ENCODE measurements at places on chromosomes 5 and 9. TPM values are rescaled to one million over a fixed set of nuclear protein-coding genes. Genes with fewer than 3 reads are reported as not detected.

The GLRA1 gene
- not detected for total RNA-seq

The ZFP37 gene
- 3.8 TPM for total RNA-seq

The FBP2 gene
- not detected for total RNA-seq

The PCDHB4 gene
- 2.4 TPM for total RNA-seq

The SCAI gene
- 6.9 TPM for total RNA-seq

The WDR55 gene
- total RNA-seq = 29.5 TPM

The SLC45A2 gene
- 0.19 TPM for total RNA-seq

The OTP gene
- not detected for total RNA-seq

The PDLIM4 gene
- total RNA-seq = 25.6 TPM

The FRMPD1 gene
- not detected for total RNA-seq

The ADAMTS19 gene
- total RNA-seq = not detected

The RNF224 gene
- 2.4 TPM for total RNA-seq

The GKAP1 gene
- 0.64 TPM for total RNA-seq

The SLIT3 gene
- total RNA-seq = 37.4 TPM

The RANBP6 gene
- total RNA-seq = 5.9 TPM

The PCDHGA10 gene
- 4.1 TPM for total RNA-seq

The SREK1IP1 gene
- 17.7 TPM for total RNA-seq

The ZNF366 gene
- total RNA-seq = 2.1 TPM

The TSC1 gene
- total RNA-seq = 19.3 TPM

The SGCD gene
- total RNA-seq = 0.08 TPM

The OLFM1 gene
- 0.64 TPM for total RNA-seq

The ANKRD31 gene
- 0.72 TPM for total RNA-seq

The GDF9 gene
- total RNA-seq = not detected

The IQGAP2 gene
- 3.1 TPM for total RNA-seq

The TAF11L10 gene
- total RNA-seq = not detected

The IFNA2 gene
- not detected for total RNA-seq

The TXNDC8 gene
- total RNA-seq = not detected

The DCAF12 gene
- 26.5 TPM for total RNA-seq

The AGXT2 gene
- not detected for total RNA-seq

The HTR1A gene
- not detected for total RNA-seq

The F2RL1 gene
- total RNA-seq = 9.9 TPM

The LRRC19 gene
- total RNA-seq = not detected

The KIF24 gene
- 1.7 TPM for total RNA-seq

The PAPPA gene
- total RNA-seq = 13.7 TPM

The CDC20B gene
- not detected for total RNA-seq

The GCNT1 gene
- total RNA-seq = 2.2 TPM

The ZNF454 gene
- total RNA-seq = 1.5 TPM

The HAVCR2 gene
- total RNA-seq = 0.45 TPM

The IL7R gene
- total RNA-seq = 4.4 TPM

The THBS4 gene
- 0.44 TPM for total RNA-seq

The MAST4 gene
- total RNA-seq = 148 TPM

The PRLR gene
- 2.7 TPM for total RNA-seq

The HABP4 gene
- 3.5 TPM for total RNA-seq

The NUDT12 gene
- total RNA-seq = 12.3 TPM

The ECM2 gene
- total RNA-seq = 1.8 TPM

The PCDHGC3 gene
- 52.5 TPM for total RNA-seq

The EQTN gene
- not detected for total RNA-seq

The NEUROG1 gene
- total RNA-seq = not detected

The PCDHA1 gene
- total RNA-seq = not detected

The ORM2 gene
- total RNA-seq = not detected

The OR1Q1 gene
- not detected for total RNA-seq

The CCDC152 gene
- 0.38 TPM for total RNA-seq

The TMC1 gene
- total RNA-seq = not detected

The RANBP17 gene
- 0.88 TPM for total RNA-seq

The PTGES gene
- 18.6 TPM for total RNA-seq

The NR6A1 gene
- total RNA-seq = 1.9 TPM

The TRIM36 gene
- total RNA-seq = not detected
